ENCODE measurements at places on chromosomes 7 and 10.

GRCh38 chr10:87659571-87660483 lies at the start of gene PAPSS2:
PAPSS2 (plus strand) TSS chr10:87659878; CDS start chr10:87659982, 104 bp downstream.
- DNase-seq: peak; percentile 16

- DNase-seq: no peak
These were observed 24.6 kb downstream of the DYNC2I1 start for GRCh38 chr7:158880973-158881372.

DNA sequence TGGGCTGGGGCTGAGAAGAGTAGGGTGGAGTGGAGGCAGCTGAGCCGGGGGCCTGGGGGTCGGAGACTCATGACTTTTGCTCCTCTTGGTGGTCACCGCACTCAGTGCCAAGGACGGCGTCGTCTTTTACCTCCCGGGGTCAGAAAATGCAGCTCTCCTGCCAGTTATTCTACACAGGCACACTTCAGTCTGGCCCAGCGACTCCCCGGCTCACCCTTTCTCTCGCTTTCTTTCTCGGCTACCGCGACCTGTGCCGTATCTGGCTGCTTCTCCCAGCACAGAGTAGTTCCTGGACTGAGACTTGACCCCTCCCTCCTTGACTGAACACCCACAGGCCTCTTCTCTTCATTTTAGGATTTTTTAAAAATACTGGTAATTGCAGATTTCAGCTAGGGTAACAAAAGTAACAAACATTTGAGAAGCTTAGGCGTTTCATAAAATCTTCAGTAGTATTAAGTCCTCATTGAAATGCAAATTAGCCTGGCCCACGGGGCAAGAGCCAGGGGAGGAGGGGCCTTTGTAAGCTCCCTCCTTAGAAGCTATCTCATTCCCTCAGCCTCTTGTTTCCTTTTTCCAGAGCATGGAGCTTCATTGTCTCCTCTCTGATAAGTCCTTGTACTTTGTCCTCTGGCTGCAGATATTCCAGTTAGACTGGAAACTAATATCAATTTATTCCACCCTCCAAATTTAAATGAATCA lies 1.1 kb upstream of the PRLHR start:
- no peak for DNase-seq

DNA sequence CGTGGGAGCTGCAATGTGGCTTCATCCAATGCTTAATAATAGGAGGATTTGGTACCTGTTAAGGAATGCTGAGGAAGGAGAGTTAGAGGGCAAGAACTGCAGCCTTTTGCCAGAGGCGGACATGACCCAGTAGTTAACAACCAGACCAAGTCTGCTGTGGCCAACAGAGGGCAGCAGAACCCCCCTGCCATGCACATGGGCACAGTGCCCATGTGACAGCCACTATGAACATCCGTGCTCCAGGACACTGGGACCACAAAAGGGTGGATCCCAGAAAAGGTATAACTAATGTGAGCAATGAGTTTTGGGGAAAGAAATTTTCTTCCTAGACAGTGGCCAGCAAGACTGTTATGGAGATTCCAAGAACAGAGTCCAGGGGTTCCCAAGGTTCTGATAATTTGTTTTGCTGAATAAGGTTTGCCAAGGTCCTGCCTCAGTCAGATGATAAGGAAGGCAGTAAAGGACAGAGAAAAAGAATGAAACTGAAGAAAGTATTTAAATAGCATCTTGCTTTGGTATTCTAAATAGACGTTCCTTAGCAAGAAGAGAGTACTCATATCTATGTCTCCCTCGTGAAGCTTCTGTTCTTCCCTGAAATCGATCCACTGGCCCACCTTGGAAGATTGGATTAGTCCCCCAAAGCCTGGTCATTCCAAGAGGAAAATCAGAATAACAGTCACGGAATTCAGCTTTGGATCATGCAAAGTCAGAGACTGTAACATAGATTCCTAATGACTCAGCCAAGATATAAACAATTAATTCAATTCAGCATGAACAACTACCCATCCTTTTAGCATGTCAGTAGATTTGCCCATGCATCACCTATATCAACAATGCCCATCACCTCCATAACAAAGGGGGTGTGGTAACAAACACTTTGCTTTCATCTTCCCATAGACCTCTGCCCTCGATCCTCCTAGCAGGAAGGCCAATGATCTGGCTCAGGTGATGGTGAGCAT lies 56.0 kb downstream of the LGI1 start:
- peak; percentile 34 for DNase-seq

- no peak for DNase-seq
These were observed 542 bp downstream of the FBXL13 start for GRCh38 chr7:103073989-103074518.

DNA sequence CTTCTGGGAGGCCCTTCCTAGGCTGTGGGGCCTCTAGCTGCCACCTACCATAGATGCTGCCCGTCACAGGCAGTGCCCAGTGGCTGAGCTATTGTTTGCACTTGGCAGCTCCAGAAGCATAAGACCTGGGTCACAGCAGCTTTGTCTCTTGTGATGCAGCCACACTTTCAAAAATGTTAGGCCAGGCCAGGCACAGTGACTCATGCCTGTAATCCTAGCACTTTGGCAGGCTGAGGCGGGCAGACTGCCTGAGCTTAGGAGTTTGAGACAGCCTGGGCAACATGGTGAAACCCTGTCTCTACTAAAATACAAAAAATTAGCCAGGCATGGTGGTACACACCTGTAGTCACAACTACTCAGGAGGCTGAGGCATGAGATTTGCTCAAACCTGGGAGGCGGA lies 9.5 kb upstream of the KAZALD1 start:
- DNase-seq: no peak

- no peak for DNase-seq
These were observed 1.5 kb downstream of the CPSF4 start for GRCh38 chr7:99440195-99440594.

DNA sequence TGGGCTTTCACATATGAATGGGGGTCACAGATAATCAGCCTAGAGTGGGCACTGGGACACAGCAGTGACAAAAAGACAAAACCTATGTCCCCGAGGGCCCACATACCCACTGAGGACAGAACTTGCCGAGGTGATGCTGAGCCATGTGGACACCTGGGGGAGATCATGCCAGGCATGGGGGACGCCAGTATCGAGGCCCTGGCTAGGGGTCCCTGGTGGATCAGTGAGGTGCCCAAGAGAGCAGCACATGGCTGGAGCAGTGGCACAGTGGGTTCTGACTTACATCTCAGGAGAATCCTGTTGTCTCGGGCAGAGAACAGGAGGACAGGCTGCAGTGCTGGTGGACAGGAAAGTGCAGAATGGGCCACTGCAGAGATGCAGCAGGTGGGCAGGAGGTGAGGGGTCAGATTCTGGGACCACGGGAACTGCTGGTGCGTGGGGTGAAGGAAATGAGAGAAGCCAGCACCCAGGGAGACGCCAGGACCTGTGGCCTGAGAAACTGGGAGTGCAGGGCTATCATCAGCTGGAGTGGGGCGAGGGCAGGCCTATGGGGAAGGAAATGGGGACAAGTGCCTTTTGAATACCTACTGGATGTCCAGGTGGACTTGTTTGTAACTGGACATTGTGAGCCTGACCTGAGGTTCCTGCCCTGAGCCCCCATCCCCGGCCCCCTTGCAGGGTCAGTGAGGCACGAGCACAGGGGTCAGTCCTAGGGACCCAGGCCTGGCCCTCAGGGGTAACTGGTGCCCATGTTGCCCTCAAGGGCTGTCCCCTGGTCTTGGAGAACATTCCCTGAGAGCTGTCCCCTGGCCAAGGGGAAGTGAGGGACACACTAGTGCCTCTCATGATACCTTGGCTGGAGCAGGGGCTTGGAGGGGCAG lies 91.2 kb upstream of the RET start:
- no peak for DNase-seq

DNA sequence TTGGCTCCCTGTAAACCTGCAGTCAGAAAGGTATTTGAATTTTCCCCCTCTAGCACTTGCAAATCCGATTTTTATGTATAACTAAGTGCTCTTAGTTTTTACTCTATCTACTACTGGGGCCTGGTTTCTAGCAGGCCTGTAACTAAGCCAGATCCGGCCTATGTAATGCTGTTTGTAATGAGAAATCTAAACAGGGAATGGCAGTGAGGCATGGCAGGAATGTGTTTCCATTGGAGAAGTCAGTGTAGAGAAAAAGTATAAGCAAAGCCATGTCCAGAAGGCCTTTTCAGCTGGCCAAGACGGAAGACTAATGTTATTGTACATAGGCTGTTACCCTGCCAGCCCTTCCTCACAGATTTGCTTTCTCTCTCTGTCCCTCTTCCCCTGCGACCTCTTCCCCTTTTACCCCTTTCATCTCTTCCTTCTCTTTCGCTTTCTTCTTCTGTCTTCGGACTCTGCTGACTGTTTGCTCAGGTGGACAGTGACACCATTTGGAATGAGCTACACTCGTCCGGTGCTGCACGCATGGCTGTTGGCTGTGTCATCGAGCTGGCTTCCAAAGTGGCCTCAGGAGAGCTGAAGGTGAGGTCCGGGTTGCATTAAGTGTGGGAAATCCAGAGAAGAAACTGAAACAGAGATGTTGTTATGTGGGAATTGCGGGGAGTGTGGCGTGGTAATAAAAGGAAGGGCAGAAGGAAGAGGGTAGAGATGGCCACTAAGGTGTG lies 297.5 kb downstream of the HDAC9 start:
- DNase-seq: no peak

DNA sequence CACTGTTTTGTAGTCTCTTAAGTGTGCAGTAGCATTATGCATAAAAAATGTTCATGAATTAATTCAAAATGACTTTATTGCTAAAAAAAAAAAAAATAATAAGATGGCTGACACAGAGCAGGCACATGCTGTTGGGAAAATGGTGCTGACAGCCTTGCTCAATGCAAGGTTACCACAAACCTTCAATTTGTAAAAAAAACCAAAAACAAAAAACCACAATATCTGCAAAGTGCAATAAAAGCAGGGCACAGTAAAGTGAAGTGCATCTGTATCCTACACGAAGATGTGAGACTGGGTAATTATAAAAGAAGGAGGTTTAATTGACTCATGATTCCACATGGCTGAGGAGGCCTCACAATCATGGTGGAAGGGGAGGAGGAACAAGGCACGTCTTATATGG lies 185.8 kb downstream of the USP6NL start:
- no peak for DNase-seq

DNA sequence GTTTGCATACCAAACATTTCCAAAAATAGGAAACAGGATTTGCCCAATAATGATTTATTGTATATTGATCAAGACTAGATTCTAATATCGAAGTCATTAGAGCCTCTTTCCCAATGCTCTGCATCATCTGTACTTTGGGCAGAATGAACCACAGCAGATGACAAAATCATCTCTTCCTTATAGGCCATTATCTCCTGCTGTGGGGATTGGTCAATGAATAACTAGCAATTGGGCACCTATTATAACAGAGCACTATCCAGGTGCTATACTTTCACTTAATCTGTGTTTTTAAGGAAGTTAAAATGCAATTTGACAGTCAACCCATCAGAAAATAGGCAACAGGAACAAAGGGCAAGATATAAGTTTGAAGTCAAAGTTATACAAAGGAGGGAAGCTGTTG lies 290.3 kb downstream of the AHR start:
- DNase-seq: no peak

- no peak for DNase-seq
These were observed 97.4 kb downstream of the CHN2 start for GRCh38 chr7:29291723-29292618.

DNA sequence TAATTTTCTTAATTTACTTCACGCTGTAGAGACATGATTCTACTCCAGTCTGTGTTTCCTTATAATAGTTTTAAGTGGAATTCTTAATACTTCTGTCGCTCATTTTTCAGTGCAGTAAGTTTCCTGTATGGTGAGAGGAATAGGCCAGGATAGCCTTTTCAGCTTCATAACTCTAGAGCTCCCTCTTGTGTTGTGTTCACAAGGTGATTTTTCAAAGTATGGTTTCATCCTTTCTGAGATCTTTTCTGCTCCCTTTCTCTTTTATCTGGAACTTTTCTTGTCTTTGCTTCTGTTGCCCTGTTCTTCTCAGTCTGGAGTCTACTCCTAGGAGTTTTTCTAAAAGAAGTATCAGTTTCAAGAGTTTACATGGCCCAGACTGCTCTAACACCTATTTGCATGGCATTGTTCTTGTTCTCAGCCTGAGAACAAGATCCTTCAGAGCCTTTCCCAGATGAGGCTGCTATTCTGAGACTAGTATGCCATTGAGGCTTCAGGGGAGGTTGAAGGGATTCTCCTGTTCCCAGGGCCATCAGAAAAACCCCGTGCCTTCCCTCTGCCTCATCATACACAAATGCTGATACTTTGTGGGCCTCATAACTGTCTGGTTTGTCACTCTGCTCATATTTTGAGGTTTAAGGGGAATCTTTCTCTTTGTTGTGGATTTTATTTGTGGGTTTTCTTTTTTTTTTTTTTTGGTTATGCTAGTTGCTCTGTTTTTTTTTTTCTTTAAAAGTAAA lies 21.8 kb downstream of the NET1 start:
- DNase-seq: no peak

DNA sequence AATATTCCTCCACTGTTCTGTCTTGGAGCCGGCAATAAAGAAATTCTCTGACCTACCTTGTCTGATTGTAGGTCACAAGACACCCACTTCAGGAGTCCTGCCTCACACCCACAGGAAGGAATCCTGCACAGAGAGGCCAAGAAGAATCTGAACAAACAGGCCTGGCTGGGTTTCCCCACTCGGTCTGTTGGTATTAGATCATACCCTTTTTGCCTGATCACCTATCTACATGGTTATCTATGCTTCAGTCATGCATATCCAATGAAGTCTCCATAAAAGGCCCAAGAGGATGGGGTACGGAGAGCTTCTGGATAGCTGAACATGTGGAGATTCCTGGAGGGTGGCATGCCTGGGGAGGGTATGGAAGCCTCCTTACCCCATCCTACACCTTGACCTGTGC lies 12.3 kb downstream of the OGDH start:
- no peak for DNase-seq

- no peak for DNase-seq
These were observed 59.1 kb upstream of the ZNF32 start for GRCh38 chr10:43707770-43708169.

DNA sequence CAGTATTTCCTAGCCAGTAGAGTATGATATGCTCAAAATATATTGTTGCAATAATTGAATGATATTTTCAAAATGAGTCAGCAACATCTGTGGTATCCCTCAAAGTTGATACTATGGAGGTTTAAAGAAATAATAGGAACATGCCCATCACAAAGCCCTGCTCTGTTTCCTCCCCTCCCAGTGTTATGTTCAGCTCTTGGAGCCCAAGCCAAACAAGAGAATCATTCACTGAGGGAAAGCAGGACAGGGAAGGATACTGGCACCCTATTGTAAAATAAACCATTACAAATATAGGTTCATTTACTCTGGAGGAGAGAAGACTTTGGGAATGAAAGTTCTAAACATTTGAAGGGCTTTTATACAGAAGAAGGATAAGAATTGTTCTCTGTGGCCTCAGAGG lies 37.6 kb downstream of the SORCS3 start:
- no peak for DNase-seq

- no peak for DNase-seq
These were observed 218.8 kb downstream of the ZWINT start for GRCh38 chr10:56142092-56142728.

GRCh38 chr7:35771776-35772175 lies 29.1 kb upstream of the SEPTIN7 start:
- DNase-seq: no peak

DNA sequence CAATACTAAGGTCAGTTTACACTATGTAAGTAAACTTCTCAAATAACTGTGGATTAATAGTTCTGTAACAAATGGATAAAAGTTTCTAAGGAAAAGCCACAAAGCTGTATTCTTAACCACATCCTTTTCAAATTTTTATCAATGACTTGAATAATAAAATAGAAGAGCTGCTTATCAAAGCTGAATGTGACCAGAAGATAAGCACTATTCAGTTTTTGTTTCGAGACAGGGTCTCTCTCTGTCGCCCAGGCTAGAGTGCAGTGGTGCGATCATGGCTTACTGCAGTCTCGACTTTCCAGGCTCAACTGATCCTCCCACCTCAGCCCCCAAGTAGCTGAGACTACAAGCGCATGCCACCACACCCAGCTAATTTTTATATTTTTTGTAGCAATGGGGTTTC lies 17.0 kb downstream of the UPF2 start:
- no peak for DNase-seq
